ENCODE measurements at places on chromosomes 5 and 9.

DNA sequence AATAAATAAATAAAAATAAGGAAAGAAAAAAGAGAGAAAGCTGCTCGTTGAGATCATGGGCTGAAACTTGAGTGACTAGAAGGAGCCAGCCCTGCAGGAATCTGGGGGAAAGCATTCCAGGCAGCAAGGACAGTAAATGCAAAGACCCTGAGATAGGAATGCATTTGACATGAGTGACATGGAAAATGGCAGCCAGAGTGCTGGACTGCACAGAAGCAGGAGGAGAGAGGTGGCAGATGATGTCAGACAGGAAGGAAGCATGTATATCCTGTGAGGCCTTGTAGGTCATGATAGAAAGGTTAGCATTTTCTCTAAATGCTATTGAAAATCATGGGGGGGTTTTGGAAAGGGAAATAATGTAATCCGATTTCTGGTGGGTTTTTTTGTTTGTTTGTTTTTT lies 29.1 kb downstream of the ADRA1B start:
- DNase-seq, result no peak

- DNase-seq, result no peak
These were observed 6.3 kb downstream of the CLPTM1L start for GRCh38 chr5:1338506-1339070.

DNA sequence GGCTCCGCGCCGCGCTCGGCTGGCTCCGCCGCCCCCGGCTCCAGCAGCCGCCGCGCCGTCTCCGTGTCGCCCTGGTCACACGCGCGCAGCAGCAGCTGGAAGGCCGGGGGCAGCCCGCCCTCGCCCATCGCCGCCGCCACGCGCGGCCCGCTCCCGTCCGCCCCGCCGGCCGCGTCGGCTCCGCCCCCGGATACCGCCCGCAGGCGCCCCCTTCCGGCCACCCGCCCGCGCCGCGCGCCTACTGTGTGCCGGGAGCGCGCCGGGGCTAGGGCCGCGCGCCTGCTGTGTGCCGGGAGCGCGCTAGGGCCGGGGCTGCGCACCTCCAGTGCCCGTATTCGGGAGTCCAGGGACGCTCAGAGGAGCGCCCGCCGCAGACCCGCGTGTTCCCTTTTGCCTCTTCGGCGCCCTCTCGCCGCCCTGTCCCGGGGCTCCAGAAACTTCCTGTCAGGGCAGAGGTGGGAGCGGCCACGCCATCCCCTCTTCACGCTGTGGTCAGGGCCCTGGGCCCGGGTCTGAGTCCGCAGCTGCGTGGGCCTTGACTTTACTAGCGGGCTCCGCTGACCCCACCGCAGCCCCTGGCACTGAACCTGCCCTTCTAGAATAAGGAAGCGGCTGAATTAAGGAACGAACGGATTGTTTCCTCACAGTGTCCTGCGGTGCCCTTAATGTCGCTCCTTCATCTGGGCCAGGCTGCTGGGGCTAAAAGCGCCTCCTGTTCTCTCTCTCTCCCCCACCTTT lies at the start of gene ANKS6:
TSS of gene ANKS6 (minus strand) at position 192 of the 738 bp plus-strand sequence. CDS start at position 128, 64 bp downstream.
- DNase-seq, result peak; percentile 79

DNA sequence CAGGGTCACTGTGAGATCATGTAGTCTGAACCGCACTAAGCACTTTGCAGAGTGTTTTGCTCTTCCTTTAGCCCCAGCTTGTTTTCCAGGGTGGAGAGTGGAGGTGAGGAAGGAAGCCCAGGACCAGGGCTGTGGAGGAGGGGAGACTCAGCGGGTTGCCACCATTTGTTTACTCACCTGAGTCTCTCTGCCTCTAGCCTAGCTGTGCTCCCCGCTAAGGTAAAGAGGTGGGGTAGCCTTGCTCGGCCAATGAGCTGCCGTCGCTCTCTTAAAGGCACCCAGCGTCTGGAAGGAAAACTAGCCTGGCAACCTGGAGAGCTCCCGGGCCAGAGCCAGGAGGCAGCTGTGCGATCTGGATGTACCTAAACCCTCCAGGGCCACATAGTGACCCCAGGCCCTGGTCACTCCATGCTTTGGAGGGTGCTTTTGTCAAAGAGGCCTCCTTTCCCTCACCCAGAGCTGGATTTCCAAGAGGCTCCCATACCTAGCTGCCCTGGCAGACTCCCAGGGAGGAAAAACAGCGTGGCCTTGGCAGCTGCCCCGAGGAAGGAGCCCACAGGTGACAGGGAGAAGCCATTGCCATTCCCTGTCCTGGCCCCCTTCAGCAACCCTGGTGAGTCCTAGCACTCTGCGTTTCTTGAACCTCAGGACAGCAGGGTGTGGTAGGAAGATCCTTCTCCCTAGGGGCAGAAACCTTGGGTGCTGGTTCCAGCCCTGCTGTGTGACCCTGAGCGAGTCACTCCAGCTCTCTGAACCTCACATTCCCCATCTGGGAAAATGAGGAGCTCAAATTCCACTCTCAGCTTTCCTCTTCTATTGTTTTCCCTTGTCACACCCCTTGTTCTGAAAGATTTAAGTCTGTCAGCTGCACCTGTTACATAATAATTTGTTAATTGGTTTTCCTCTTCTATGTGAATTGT lies 42.4 kb upstream of the LARP1 start:
- DNase-seq, result no peak

Measured in activated T-cell treated with anti-CD3 and anti-CD28 coated beads for 4 hours (primary cell).